Lower lobe of right lung (tissue), 2 donors: ENCODE measurements at places on chromosomes 12 and 14. TPM values are rescaled to one million over a fixed set of nuclear protein-coding genes. Genes with fewer than 3 reads are reported as not detected.

Gene SERPINA6
- 1.1 TPM for total RNA-seq

DNA sequence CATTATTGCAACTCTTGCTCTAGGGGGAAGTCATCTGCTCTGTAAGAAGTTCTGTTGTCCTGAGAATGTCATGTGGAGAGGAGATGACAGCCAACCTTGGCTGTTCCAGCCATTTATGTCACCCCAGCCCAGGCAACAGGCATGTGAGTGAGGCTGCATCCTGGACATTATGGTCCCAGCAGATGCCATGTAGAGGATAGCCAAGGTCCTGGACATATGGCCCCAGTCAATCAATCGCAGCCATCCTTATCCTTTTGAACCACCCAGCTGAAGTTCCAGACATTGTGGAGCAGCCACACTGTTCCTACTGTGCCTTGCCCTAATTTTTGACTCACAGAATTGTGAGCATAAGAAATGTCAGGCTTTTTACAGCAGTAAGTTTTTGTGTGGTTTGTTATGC, 84.9 kb downstream of the AVPR1A start:
- DNase-seq, result no peak
- H3K27me3 ChIP-seq, result no peaks in the 10 kb centered on the region
- no peak overlapping the region for H3K27ac ChIP-seq
- no peaks in the 10 kb centered on the region for H3K36me3 ChIP-seq
- no peaks in the 10 kb centered on the region for H3K4me1 ChIP-seq

DNA sequence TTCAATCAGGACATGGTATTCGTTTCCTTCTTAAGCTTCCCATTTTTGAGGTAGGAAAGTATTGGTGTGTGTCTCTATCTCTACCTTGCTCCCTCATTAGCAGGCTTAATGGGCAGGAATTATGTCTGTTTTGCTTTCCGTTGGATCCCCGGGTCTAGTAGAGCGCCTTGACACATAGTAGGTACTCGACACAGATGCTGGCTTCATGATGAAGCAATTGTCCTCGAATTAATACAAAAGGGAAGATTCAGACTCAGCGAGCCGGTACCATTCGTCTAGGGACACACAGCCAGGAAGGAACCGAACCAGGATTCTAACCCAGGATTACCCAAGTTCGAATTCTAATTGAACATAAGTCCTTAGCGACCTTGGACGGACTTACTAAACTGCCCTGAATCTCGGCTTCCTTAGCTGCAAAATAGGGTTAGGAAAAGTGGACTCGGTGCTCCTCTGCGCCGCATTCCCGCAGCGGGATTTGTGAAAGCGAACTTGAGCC, 496 bp upstream of the ISCU start:
- H3K4me1 ChIP-seq, result peaks cover 71% of the 10 kb centered on the region
- peaks cover 46% of the 10 kb centered on the region for H3K36me3 ChIP-seq
- H3K4me3 ChIP-seq, result peak overlapping the region; percentile 100
- DNase-seq, result no peak
- peak overlapping the region; percentile 93 for H3K27ac ChIP-seq
- no peaks in the 10 kb centered on the region for H3K27me3 ChIP-seq

DNA sequence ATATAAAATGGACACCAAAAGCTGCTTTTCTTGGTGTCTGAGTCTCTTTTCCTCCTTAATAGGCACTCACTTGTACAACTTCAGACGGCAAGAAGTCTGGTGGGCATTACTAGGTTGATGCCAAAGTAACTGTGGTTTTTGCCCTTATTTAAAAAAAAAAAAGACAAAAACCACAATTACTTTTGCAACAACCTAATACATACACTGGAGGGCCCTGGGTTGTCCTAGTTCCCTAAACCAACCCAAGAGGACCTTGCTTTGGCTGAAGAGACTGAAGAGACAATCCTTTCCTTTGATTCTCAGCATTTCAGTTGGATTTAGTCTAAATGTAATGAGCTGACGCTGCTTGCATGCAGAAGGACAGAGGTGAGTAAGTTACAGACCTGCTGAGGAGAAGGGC, 16.2 kb upstream of the PLEKHG3 start:
- no peaks in the 10 kb centered on the region for H3K27me3 ChIP-seq
- H3K4me1 ChIP-seq, result peaks cover 14% of the 10 kb centered on the region
- no peak for DNase-seq
- H3K36me3 ChIP-seq, result no peaks in the 10 kb centered on the region
- H3K27ac ChIP-seq, result no peak overlapping the region

GRCh38 chr14:22194664-22195063, 394.4 kb downstream of the DAD1 start:
- no peak for DNase-seq
- H3K4me3 ChIP-seq, result no peak overlapping the region
- H3K27me3 ChIP-seq, result no peaks in the 10 kb centered on the region
- no peaks in the 10 kb centered on the region for H3K36me3 ChIP-seq
- no peak overlapping the region for H3K27ac ChIP-seq
- no peaks in the 10 kb centered on the region for H3K4me1 ChIP-seq

Gene CDKN1B
- 57.7 TPM for total RNA-seq

DNA sequence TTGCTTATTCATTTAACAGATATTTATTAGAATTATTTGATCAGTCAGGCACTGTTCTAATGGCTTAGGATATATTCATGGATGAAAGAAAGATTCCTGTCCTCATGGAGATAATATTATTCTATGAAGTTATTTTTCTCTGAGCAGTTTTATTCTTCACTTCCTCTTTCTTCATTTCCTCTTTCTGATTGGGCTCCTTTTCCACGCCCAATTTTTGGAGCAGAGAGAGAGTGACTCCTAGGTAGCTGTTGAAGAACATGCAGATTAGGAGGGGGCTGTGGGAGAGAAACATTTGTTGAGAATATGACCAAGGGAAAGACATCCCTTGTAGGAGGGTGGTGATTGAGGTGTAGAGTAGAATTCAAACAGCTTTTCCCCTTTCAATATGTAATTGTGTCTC, 6.0 kb upstream of the YARS2 start:
- no peaks in the 10 kb centered on the region for H3K4me1 ChIP-seq
- no peak for DNase-seq
- no peaks in the 10 kb centered on the region for H3K36me3 ChIP-seq
- no peak overlapping the region for H3K27ac ChIP-seq

Gene OR4Q2
- total RNA-seq, result not detected

Gene HSP90AA1
- total RNA-seq, result 540 TPM

DNA sequence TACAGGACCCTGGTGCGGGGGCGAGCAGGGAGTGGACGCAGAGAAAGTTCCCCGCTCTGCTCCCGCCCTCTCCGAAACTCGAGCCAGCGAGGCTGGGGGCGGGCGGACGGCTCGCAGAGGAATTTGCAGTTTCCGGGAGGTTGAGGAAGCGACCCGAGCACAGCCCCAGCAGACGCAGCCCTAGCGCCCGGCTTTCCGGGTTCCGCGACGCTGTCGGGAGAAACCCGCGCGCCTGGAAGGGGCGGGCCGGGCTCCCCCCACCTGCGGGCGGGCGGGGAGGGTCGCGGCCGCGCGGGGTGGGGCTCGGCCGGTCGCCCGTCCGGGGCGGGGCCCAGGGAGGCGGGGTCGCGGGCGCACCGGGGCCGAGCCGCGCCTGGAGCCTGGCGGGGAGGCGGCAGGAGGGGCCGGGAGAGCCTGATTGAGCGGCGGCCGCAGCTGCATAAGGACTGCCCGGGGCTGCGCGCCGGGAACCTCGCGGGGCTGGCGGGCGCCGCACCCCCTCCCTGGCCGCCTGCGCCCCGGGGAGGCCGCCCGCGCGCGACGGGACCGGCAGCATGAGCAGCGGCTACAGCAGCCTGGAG, at the start of gene RASSF3:
Gene RASSF3, plus strand, starts transcription at position 417 of the 581 bp plus-strand sequence. Its CDS starts 138 bp downstream, at position 555.
- no peaks in the 10 kb centered on the region for H3K27me3 ChIP-seq
- DNase-seq, result peak; percentile 87
- H3K27ac ChIP-seq, result peak within 1 kb of the TSS; percentile 93
- peaks cover 8% of the 10 kb centered on the region for H3K36me3 ChIP-seq

DNA sequence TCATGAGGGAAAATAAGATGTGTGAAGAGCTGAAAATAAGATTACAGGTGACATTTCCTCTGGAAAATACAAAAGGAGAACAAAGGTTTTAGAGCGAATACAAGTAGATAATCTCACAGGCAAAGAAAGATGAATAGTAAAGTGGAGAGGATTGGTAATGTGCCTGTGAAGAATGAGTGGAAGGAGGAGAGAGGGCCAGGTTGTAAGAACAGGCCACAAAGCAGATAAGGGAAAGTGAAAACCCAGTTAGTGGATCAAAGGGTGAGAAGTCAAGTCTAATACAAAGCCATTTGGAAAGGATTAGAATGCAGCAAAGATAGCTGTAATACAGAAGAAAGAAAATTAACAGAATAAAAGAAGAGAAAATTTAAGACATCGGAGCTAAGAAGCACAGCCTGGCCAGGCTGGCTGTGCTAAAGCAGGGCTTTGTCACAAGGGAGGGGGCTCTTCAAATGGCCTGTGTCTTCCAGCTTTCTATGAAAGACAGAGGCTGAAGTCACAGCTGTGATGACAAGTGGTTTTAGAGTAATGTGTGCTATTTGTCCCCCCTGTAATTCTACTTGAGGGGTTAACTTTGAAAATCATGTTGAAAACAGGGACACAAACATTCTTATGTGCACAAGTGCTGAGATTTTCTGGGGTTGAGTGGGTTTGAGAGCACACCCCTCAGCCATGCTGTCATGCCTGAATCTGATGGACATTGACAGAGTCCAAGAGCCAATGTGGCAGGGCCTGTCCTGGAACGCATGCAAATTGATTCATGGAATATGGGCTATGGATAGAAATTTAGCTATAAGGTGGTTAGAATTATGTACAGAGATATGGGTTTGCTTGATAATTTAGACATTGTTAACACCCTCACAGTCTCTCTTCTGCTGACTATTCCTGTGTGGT, 344.5 kb upstream of the NAV3 start:
- no peak overlapping the region for H3K27ac ChIP-seq
- no peak for DNase-seq
- H3K27me3 ChIP-seq, result no peaks in the 10 kb centered on the region

DNA sequence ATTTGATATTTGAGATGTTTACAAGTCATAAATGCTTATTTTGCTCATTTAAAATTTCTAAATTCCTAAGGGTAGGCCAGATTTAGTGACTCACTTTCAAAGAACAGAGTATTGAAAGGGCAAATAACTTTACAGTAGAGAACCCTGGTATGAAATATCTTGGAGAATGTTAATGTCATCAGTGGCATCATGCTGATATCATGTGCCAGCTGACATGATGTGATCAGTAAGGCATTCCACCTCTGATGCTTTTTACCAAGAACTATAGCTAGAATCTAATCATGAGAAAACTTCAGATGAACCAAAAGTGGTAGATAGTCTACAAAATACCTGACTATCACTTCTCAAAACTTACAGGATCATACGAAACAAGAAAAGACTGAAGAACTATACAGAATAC, 2.9 kb upstream of the FLRT2 start:
- no peaks in the 10 kb centered on the region for H3K36me3 ChIP-seq
- peaks cover 39% of the 10 kb centered on the region for H3K27me3 ChIP-seq
- DNase-seq, result no peak
- H3K4me1 ChIP-seq, result peaks cover 29% of the 10 kb centered on the region
- no peak overlapping the region for H3K4me3 ChIP-seq

GRCh38 chr12:50004696-50005095, 20.6 kb downstream of the RACGAP1 start:
- no peaks in the 10 kb centered on the region for H3K4me1 ChIP-seq
- H3K27me3 ChIP-seq, result no peaks in the 10 kb centered on the region
- no peak overlapping the region for H3K4me3 ChIP-seq
- peaks cover 24% of the 10 kb centered on the region for H3K36me3 ChIP-seq

Gene ITPK1
- total RNA-seq, result 129 TPM
